ELF-1 (cell line): ENCODE measurements at places on chromosomes 1 and 21.

- no peak for DNase-seq
These were observed 18.1 kb upstream of the NBPF1 start for GRCh38 chr1:16631248-16632043.

GRCh38 chr1:52002038-52002917 is 11.8 kb upstream of the RAB3B start:
- peak; percentile 87 for DNase-seq

DNA sequence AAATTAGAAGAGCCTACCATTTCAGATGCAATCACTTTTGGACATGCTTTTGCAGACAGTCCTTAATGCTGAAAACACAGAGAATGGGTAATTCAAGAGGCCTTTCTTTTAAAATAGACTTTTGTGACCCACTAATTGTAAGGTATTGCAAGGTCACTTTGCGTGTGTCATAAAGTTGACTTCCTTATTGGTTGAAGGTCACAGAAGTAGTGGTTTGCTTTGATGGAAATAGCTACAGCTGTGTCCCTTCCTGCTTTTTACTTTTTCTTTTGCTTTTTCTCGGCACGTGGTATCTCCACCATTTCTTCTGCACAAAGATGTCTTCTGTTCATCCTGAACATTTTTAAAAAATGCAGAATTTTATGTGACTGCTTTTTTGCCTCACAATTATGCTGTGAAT is 146.8 kb downstream of the DYRK1A start:
- DNase-seq, result no peak

- DNase-seq, result no peak
These were observed 250.0 kb downstream of the SPATA17 start for GRCh38 chr1:217881131-217881543.

GRCh38 chr1:248696261-248696660 is 6.3 kb downstream of the OR14I1 start:
- DNase-seq, result no peak

- no peak for DNase-seq
These were observed 176.3 kb downstream of the AJAP1 start for GRCh38 chr1:4830707-4831106.

DNA sequence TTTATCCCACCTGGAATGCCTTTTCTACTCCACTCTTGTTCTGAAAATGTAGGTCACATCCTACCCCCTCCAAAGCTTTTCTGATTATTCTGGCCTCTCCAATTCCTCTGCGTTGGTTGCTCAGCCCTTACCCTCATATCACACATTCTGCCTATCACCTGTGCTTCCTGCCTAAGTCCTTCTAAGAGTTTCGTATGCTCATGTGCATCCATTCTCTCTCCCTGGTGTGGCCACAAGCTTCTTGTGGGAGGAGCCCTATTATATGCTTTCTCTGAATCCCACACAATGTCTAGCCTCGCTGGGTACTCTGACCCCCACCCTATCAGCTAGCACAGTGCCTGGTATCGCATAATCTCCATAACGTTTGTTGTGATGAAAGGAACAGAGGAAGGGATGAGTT is 54.2 kb downstream of the CD58 start:
- no peak for DNase-seq

GRCh38 chr21:36005018-36005417 is 55.3 kb downstream of the SETD4 start:
- no peak for DNase-seq

DNA sequence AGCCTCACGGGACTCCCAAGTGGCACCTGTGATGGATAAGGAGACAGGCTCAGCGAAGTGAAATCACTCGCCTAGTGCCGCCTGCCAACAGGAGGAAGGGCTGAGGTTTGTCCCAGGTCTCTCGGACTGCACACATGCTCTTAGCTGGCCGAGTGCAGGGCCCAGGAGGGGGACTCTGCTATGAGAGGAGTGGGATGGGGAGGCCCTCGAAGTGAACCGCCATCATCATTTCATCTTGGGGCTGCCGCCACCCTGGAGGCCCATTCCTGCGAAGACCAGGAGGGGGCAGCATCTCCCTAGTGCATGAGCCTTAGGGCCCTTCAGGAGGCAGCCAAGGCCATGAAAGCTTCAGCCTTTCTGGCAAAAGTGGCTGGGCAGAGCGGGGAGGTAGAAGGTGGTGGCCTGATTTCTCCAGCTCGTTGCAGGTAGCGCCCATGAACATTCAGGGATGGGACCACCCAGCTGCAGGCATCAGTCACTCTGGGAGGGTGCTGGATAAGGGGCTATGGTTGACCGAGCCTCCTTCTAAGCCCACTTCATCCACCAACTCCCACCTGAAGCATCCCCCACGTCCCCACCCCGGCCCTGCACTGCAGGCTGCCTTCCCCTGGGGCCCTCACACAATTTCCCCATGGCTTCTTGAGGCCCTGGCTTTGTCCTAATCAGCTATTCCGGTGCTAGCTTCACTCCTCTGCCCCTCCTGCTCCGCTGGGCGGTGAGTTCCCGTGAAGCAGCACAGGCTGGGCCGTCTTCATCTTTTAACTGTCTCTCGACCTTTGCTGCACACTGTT is 17.2 kb upstream of the RASSF5 start:
- DNase-seq, result peak; percentile 86

GRCh38 chr1:91790392-91790791 is 95.6 kb downstream of the TGFBR3 start:
- no peak for DNase-seq

- DNase-seq, result no peak
These were observed 73.1 kb upstream of the RGS21 start for GRCh38 chr1:192243721-192244120.

DNA sequence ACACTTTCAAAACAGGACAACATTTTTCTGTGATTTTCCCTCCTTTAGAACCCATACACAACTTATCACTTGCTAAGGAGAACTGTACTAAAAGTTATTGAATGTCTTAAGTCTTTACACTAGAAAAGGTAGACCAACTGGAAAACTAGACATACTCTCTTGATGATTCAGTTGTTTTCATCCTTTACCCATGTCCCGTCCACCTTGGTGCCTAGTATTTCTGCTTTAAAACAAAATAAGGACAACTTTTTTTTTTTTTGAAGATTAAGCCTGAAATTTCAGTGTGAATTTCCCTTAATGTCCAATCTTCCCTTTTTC is 4.5 kb downstream of the CDKN2C start:
- no peak for DNase-seq

GRCh38 chr1:22666412-22666811 is 13.4 kb downstream of the C1QB start:
- DNase-seq, result no peak

DNA sequence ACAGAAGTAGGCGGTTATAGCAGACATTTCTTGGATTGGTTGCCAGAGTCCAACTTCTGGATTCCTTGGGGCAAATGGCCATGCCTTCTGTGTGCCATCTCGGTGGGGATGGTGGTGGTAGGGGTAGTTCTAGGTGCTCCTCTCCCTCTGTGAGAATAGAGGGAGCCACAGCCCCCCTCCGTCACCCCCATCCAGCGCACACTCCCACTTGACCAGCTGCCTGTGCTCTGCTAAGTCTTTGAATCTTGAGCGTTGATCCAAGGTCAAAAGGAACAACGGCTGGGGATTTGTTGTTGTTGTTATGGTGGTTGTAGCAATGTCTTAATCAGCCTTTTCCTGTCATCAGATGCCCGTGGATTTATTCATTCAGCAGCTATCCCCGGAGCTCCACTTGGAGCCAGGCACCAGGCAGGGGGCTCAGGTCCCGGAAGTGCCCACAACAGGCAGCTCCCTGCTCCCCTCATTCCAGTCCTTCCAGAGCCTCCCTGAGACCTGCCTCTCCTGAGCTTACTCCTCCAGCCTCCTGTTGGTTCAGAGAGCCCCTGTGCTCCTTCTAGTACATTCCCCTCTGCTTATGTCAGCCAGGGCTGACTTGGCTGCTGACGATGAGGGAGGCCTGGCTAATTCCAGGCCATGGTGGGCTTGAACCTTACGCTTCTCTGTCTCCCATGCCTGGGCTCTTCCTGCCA is 146.6 kb upstream of the WNT4 start:
- no peak for DNase-seq

- DNase-seq, result no peak
These were observed 207.9 kb upstream of the ST6GALNAC5 start for GRCh38 chr1:76659171-76659940.
